ENCODE measurements at places on chromosomes 4 and X.

DNA sequence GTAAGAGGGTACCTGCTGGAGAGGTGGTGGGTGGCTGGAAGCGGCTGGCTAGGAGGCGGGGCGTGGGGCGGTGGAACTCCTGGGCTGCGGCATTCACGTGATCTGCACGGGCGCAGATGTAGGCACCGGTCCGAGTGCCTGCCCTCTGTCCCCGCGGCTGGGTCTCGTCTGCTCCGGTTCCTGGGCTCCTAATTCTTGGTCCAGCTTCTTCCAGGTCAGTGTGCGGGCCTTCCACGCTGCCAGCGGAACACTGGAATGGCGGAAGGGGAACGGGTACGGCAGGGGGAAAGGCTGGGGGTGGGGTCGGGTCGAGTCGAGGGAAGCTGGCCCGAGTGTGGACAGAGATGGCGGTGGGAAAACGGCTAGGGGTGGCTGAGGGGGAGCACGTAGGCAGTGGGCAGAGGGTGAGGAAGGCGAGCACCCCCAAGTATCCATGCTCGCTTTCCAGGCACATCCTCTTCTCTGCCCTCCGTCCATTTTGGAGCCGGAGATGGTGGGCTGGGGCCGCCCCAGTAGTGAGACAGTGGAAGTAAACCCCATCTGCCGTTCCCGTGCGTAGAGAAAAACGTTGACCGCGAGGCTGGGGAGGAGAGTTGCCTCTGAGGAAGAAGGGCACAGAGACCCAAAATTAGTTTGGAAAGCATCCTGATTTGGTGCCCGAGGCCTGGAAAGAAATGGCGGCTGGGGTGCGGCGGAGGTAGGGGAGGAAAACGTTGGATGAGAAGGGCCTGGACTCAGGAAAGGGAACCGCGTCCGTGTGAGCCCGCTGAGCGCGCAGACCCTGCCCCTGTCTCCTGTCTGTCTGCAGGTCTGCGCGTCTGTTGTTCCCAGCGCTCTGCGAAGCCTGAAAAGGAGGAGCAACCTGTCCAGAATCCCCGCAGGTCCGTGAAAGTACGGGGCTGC, at the start of gene TCEAL4:
TSS of gene TCEAL4 (plus strand) at position 105 of the 903 bp plus-strand sequence. CDS start 1,161 bp downstream, outside the sequence.
- DNase-seq: no peak

GRCh38 chrX:149829751-149830191, 48.0 kb downstream of the MAGEA9 start:
- DNase-seq: no peak

GRCh38 chrX:73831500-73831899, 268.5 kb downstream of the CHIC1 start:
- DNase-seq: no peak

DNA sequence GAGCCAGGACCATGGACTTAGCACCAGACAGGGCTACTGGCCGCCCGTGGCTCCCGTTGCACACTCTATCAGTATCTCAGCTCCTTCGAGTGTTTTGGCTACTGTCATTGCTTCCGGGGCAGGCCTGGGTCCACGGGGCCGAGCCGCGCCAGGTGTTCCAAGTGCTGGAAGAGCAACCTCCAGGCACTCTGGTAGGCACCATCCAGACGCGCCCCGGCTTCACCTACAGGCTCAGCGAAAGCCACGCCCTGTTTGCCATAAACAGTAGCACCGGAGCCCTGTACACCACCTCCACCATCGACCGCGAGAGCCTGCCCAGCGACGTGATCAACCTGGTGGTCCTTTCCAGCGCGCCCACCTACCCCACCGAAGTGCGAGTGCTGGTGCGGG, 1.6 kb downstream of the FAT4 start:
- no peak for DNase-seq

DNA sequence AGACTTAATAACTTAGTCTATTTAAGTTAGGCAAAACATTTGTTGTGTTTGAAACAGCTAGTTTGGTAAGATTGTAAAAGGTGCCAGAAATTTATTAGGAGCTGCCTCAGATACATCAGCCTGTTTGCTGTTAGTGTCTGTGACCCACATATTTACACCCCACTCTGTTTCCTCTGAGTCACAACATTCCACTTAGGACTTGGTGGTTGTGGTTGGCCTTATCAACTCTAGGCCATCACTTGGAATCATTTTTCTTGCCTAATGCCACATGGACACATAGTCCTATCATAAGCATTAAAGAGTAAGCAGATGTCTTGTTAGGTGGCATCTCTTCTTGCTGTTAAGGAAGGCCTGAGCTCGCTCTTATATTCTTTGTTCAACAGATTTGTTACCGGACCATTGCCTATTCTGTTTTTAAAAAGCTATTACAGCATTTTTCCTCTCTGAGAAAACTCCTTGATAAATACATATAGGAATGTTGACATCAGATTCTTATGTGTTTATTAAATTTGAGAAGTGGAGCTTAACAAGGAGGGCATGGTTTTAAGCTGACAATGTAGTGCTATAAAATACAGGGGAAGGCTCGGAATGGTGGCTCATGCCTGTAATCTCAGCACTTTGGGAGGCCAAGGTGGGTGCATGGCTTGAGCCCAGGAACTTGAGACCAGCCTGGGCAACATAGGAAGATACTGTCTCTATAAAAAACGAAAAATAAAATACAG, 51.2 kb upstream of the PGRMC2 start:
- DNase-seq: no peak

DNA sequence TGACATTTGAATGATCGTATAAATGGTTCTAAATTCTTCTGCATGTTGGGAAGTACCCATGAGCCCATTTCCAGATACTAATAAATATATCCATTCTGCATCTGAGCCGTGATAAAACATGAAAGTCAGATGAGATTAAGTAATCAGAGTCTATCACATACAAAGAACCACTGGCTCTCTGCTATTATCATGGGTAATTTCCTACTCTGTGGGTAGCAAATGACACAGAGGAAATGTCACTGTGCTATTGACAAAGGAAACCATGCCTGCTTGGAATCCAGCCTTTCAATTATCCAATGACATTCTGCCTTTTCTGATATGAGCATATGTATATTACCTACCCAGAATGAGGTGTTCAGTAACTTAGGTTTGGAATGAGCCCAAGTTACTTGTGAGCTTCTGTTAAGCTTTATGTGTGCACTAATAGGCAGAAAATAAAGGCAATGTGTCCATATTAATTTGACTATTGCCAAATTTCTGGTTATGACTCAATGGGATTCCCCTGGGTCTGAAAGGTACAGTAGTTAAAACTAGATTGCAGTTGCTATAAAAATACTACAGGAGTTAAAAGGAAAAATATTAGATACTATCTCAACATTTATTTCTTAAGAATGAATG, 238.7 kb upstream of the KCNIP4 start:
- DNase-seq: no peak

All from activated effector memory CD4-positive, alpha-beta T cell treated with Interleukin-2 at 50 U/mL for 16 hours (primary cell).